Brain pericyte (primary cell): ENCODE measurements at places on chromosomes 5 and 9.

DNA sequence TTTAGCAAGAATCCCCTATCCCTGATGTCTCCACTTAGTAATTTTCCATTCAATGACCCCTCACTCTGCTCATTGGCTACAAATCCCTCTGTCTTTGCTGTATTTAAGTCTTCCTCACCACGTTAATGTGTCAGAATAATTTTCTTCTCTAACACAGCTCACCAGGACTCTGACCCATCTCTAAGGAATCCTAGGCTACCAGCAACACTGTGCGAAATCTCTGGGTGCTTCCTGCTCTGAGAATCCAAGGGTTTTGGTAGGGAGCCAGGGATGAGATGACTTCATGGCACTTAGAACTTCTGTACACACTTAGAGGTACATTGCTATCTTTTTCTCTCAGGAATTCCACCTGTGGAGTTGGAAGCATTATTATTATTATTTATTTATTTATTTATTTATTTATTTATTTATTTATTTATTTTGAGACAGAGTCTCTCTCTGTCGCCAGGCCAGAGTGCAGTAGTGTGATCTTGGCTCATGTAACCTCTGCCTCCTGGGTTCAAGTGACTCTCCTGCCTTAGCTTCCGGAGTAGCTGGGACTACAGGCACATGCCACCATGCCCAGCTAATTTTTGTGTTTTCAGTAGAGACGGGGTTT lies 53.5 kb downstream of the FOXI1 start:
- DNase-seq: no peak

- DNase-seq: no peak
Measured at GRCh38 chr5:156121882-156122281, 205.1 kb upstream of the SGCD start.

DNA sequence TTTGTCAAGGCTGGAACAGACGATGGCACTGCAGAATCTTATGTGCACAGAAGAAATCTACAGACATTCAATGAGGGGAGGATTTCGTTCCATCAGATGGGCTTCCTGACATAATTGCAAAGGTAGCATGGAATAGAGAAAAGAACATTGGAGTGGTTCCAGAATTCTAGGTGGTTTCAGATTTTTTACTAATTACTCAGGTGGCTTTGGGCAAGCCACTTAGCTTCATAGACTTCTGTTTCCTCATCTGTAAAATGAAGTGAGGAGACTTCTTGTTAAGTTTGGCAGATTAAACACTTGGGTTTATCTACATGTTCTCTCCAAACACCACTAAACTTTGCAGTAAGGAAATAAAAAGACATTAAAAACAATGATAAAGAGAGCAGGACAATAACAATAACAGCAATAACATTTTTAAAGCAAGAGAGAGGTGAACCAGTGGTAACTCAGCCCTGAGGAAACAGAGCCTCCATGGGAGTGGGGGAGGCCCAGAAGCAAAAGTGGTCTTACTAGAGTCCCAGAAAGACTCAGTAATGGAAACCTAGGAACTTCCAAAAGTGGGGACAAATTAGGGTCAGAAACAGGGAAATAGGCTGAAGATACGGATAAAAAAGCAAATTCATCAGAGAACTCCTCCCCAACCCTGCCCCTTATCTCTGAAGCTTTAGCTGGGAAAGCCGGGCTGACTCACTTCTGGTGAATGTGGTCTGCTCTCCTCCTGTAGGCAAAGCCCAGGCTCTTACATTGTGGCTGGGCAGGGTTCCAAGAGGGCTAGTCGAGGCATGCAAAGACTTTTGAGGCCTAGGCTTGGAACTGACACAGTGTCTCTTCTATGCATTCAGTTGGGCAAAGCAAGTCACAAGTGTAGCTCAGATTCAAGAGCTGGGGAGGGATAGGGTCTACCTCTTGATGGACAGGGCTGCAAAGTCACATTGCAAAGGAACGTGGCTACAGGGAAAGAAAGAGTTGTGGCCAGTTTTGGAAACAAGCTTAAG lies 11.8 kb upstream of the ACTBL2 start:
- peak; percentile 48 for DNase-seq

DNA sequence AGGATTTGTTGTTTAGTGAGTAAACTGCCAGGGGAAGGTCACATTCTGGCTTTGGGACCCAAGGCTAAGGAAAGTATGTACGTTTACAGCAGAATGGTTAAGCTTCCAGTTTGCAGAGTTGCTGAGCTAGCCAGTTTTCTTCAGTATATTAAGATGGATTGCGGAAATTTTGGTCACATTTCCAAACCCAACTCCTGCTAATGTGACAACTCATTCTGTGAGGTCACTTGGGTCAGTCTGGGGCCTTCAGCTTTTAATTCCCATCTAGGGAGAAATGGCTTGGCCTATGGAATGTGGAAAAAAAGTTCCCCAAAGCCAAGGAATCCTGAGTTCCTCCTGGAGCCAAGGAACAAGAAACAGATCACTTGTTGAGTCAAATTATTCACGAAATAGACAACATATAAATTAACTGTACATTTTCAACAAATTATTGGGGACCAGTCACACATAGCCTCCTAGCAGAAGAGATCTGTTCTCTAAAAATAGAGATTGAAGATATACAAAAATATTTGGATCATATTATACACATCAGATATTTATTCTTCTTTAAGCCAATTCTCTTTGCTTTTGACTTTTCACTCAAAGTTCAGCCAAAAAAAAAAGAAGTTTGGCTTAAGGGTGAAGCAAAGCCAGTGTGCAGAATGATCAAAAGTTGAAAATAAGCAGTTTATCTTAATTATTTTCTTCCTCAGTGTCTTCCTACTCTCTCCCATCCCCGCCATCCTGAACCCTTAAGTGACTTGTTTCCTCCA lies 8.8 kb downstream of the KCNV2 start:
- no peak for DNase-seq

GRCh38 chr9:108956022-108956630 lies 21.9 kb downstream of the ABITRAM start:
- DNase-seq: no peak

- DNase-seq: no peak
Measured at GRCh38 chr5:163079618-163080017, 357.8 kb upstream of the CCNG1 start.

DNA sequence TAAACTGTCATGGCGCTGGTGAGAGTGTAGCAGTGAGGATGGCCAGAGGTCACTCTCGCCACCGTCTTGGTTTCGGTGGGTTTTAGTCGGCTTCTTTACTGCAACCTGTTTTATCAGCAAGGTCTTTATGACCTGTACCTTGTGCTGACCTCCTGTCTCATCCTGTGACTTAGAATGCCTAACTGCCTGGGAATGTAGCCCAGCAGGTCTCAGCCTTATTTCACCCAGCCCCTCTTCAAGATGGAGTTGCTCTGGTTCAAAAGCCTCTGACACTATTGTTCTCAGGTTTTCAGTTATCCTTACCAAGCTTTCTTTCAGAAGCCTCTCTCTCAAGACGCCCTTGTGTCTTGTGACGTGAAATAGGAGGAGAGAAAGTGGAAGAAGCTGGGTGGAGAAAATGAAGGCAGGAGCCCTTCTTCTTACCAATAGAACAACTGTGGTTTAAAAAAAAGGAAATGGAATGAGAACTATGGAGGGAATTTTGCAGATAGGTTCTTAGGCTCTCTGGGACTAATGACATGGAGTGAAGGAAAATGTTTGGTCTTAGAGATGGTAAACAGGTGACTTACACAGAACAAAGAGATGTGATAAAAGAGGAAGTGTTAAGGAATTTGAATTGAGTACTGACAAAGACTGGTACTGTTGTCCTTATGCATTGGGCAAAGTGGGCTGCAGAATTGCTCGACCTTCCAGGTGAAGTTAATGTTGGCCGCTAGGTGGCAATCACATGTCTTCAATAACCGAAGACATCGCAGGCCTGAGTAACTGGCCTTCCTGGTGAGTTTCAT lies 133.3 kb upstream of the RAI14 start:
- DNase-seq: peak; percentile 45
